ENCODE measurements at places on chromosomes 16 and 17.

DNA sequence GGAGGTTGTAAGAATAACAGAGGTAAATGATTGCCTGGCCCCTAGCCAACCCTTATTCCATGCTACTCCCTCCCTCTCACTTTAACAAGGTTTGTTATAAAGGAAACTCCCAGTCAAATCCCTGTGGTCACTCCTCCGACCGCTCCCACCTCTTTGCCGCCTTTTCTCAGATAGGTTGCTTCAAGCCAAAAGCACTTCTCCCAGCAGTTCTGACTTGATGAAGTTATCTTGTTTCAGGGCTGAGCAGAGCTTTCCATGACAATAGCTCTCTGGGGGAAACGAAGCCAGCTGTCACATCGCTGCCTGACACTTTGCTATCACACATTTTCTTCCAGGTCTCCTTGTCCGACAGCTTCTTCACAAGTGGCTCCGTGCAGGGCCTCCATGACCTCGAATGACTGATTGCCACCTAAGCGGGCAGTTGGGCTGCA lies 278.6 kb downstream of the HAPSTR1 start:
- no peak for DNase-seq

- no peak for DNase-seq
These were observed 1.1 kb upstream of the ZNF747 start for GRCh38 chr16:30535777-30536190.

GRCh38 chr16:30557707-30557956 lies 542 bp downstream of the ZNF764 start:
- DNase-seq = no peak

DNA sequence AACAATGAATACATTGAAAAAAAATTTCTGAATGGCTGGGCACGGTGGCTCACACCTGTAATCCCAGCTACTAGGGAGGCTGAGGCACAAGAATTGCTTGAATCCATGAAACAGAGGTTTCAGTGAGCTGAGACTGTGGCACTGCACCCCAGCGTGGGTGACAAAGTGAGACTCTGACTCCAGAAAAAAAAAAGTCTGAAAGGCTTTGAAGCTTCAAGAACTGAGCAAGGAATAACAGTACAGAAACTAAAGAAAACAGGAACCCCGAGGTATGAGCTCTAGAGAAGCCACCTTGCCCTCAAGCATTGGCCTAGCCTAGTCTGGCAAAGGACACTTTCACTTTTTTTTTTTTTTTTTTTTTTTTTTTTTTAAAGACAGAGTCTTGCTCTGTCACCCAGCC lies 45.0 kb downstream of the TEX2 start:
- no peak for DNase-seq

GRCh38 chr17:80701730-80702129 lies 157.1 kb downstream of the RPTOR start:
- no peak for DNase-seq

- no peak for DNase-seq
These were observed 631 bp downstream of the RETREG3 start for GRCh38 chr17:42608305-42609181.

DNA sequence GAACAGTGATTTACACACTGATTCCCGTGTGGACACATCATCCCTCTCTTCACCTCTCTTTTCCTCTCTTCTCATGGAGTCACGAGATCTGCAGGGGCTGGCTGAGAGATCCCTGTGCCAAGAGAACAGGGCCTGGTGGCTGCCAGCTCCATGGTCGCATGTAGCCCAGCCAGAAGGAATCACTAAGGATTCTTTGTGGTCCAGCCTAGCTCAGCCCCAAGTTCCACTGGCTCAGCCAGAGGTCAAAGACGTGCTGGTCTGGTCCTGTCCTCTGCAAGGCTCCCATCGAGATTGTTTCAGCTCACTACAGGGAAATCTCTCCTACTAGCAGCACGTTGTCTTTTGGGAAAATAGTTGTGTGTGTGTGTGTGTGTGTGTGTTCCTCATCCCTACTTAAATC lies 66.4 kb downstream of the NDEL1 start:
- no peak for DNase-seq

DNA sequence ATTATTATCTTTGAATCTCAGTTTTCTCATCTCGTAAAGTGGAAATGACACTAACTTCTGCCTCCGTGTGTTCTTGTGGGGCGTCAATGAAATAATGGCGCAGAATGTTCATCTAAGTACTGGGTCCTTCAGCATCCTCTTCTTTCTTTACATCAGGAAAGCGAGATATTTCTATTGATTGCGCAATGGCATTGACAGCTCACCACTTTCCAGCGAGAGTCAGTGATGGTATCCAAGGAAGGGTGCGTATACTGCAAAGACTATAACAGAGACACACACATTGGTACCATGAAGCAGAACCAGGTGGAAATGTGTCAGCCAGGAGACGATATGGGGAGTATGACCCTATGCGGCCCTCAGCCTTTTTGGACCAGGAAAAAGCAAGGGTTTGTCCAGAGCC lies 162.1 kb downstream of the SHISA9 start:
- DNase-seq = no peak

GRCh38 chr16:20743591-20743990 lies 2.0 kb upstream of the THUMPD1 start:
- DNase-seq = no peak

GRCh38 chr16:11328172-11329070 lies 16.8 kb upstream of the RMI2 start:
- DNase-seq = no peak

- DNase-seq = no peak
These were observed 120.6 kb downstream of the IRF8 start for GRCh38 chr16:86019446-86020047.

GRCh38 chr17:45768000-45768399 lies 16.1 kb upstream of the CRHR1 start:
- no peak for DNase-seq

- DNase-seq = no peak
These were observed 79.1 kb upstream of the TNRC6C start for GRCh38 chr17:77879226-77879895.

DNA sequence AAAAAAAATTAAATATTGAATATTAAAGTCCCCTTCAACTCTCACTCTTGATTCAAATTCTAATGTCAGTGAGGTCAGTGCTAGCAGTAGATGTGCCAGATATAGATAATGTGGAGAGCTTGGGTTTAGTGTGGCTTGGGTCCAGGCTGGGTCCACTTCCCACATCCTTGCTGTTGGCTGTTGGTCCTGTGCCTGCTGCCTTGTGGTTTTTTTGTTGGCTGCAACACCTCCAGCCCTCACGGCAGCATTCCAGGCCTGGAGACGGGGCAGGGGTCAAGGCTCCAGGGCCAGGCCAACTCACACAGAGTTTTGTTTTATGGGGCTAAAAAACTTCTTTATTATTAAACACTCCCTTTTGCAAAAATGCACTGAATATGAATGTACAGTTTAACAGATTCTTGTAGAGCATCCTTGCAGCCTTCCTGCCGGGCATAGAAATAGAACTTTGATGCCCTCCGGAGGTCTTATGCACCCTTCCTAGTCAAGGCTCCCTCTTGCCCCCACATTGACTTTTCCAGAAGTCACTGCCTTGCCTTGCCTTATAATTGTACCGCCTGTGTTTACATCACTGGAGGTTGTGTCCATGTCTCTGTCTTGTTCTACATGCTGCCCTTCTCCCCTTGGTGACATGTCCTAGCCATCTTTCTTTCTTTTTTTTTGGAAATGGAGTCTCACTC lies 25.5 kb upstream of the MYO15B start:
- no peak for DNase-seq

DNA sequence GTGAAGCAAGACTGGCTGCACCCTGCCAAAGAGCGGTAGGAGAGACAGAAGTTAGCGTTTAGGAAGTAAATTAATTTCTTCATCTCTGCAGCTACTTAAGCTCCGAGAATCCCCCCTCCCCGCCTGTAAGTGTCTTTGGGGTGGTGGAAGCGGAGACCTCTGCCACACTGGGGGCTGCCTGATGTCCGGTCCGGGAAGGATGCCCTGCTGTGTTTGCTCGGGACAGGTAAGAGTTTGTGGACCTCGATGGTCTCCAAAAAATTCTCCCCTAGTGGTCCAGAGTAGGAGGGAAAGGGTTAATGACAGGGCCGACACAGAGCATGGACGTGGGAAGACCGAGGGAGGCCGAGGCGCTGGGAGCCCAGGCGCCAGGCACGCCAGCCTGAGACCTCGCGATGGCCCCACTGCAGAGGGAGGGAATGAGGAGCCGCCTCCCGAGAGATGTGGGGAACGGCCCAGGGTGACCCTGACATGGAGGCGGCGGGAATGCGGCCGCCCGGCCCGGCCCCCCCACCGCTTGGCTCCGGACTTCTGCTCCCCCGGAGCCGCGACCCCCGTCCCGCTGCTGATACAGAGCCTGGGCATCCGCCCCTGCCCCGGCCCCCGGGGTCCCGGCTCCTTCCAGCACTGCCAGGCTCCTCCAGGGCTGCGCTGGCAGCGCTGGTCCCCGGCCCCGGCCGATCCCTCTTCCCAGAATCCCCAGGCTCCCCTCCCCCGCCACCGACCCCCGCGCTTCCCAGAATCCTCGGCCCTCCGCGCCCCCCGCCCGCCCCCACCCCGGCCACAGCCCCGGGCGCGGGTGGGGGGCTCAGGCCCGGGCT lies 680 bp downstream of the ZNF629 start:
- no peak for DNase-seq

- DNase-seq = no peak
These were observed 103.1 kb upstream of the FA2H start for GRCh38 chr16:74877706-74878105.

All from NCI-H1048 (cell line).